A549 treated with DMSO at 1 μM for 4 hours (cell line): ENCODE measurements at places on chromosomes 2 and 18. TPM values are rescaled to one million over a fixed set of nuclear protein-coding genes. Genes with fewer than 3 reads are reported as not detected.

The CNGA3 gene
- 0.03 TPM in 1 of 5 replicates, not detected in the others for total RNA-seq

The UPP2 gene
- total RNA-seq = not detected in 5 replicates

The C2orf92 gene
- total RNA-seq = 0.51 to 0.88 TPM (median 0.68 TPM) in 5 replicates

The ANKRD30B gene
- not detected in 5 replicates for total RNA-seq

The SCN9A gene
- 3.8 to 6.3 TPM (median 5.0 TPM) in 5 replicates for total RNA-seq

The ATP6V1C2 gene
- total RNA-seq = 0.18 to 0.99 TPM (median 0.32 TPM) in 5 replicates
